ENCODE measurements at places on chromosomes 7 and 10. TPM values are rescaled to one million over a fixed set of nuclear protein-coding genes. Genes with fewer than 3 reads are reported as not detected.
A peak's percentile ranks its signal among the peaks of the same experiment; 100 is the strongest.

Gene ZSCAN21
- 11.5 TPM for polyA plus RNA-seq

Gene ASIC3
- 6.8 TPM for polyA plus RNA-seq

Gene CHST12
- 9.3 TPM for polyA plus RNA-seq

Gene IKZF1
- 1.4 TPM for polyA plus RNA-seq

Gene ADRB1
- polyA plus RNA-seq = 0.05 TPM

Gene ADARB2
- 0.16 TPM for polyA plus RNA-seq

Gene CNNM1
- 0.03 TPM for polyA plus RNA-seq

Gene TRPV5
- polyA plus RNA-seq = 0.15 TPM

Gene USP54
- 17.6 TPM for polyA plus RNA-seq

GRCh38 chr7:37089972-37090371 lies 358.7 kb downstream of the ELMO1 start:
- DNase-seq = no peak

DNA sequence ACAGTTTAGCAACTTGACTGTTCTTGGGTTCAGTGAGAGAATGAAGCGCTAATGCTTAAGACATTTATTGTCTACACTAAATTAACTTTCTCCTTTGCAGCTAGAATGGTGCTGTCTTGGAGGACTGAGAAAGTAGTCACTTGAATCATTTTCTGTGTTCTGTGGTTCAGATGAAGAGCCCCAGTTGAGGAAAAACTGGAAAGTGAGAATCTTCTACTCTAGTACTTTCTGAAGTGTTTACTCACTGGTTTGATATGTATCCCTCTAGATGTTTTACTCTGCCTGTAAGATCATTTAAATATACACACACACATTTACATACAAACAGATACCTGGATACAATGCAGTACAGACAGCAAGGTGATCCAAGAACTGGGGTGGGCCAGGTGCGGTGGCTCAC lies 308.1 kb downstream of the CAMK1D start:
- DNase-seq = no peak

DNA sequence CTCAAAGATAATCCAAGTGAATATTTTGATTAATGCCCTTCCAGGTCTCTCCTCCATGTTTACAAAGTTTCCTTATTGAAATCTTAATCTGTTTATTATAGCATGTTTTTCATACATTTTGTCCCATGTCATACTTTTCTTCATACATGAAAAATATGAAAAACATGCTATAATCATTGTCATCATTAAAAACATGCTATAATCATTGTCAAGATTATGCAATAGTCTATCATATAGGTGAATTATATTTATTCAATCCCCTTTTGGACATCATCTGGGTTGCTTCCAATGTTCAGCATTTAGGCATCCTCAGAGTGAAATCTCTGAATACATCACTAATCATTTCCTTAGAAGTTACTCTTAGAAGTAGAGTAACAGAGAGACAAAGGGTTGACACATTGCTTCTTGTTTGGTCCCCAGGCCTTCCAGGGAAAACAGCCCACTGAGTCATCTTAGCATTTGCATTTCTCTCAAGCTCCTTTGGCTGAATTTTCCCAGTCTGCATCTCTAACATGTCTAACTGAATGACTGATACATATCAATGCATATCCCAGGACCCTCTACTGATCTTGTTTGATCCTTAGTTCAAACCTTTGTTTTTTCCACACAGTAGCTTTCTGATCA lies 87.0 kb downstream of the SGMS1 start:
- no peak for DNase-seq

DNA sequence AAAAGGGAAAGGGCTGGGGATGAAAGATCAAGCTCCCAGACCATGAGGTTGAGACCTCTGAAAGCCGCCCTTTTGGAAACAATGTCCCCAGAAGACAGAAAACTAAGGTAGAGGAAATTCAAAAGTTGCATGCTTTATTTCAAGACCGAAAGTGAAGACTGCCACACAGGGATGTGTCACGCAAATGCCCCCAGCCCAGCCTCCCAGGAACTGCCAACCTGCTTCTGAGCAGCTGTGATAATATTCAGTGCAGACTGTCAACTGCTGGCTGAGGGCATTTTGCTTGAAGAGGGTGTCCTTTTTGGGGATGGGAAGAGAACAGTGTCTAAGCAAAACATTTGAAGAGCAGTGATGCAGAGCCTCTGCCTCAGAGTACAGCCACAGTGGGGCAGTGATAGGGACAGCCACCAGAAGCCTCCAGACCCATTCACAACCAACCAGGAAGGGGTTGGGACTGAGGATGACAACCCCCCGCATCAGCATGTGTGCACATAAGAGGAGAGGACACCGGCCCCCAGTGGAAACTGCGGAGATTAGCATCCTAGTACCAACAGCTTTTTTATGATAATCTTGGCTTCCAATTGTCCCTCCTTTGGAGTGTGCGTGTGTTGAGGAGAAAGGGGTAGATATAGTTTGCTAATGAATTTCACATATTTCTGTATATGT lies 34.7 kb upstream of the NFE2L3 start:
- no peak for DNase-seq

DNA sequence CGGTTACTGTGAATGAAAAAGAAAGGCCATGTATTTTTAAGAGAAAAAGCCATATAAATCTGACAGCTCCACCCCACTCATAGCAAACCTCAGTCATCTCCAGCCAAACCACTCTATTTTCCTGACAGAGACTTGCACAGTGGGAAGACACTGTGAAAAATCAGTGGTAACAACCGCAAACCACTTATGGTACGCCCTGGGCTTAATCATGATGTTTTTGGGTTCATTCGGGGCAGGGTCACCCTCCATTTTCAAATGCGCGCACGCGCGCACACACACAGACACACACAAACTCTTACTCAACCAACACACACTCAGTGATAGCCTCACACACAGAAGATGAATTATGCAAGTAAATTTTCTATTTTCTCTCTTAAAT lies 82.1 kb upstream of the HPS1 start:
- DNase-seq = no peak

DNA sequence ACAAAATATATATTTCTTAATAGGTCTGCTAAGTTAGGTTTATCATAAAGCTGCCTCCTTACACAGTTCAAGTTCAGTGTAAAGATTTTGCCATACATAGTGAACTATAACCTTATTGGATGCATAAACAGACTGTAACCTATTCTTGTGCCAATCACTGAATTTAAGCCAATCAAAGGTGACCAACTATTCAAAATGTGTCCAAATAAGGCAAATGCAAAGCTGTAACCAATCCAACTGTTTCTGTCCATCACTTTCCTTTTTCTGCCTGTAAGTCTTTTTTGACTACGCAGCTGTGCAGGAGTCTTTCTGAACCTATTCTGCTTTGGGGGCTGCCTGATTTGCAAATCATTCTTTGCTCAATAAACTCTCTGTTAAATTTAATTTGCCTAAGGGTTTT lies 11.6 kb upstream of the DNMBP start:
- DNase-seq = no peak

DNA sequence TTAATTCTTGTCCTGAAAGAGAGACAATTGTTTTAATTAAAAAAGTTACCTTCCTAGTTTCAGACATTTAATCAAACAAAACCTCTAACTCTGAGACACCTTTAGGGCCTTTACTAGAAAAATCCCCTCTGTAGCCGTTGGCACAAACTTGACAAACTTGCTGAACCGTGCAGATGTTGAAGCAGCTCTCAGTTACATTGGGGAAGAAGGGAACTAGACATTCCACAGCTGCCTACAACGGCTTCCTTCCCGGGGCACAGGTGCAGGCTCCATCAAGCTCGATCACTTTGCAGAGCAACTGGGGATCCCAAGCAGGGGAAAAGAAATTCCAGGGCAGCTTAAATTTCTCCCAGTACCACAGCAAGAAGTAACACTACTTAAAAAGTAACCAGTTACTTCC lies 141.3 kb downstream of the SKAP2 start:
- DNase-seq = peak; percentile 41

- no peak for DNase-seq
Measured at GRCh38 chr7:113209449-113210203, 91.3 kb upstream of the SMIM30 start.

DNA sequence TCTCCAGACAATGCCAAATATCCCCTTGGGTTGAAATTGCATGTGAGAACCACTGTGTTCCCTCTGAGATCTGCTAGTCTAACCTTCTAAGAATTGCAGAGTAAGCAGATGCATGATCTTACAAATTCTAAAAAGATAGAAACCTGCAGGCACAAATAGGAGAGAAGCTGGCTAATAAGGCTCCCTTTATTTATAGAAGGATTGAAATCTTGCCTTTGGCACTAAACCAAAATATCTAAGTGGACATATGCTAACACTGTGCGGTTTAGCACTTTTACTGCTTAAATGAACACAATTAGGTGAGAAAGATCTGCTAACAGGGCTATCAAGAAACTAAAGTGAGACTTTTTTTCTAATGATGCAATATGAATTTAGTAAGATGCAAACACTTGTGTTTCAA lies 225.5 kb downstream of the DOCK4 start:
- DNase-seq = no peak
